NCI-H226 (cell line): ENCODE measurements at places on chromosomes 5 and 9.

- no peak for DNase-seq
Observed at GRCh38 chr5:131532031-131532640, 102.9 kb downstream of the RAPGEF6 start.

DNA sequence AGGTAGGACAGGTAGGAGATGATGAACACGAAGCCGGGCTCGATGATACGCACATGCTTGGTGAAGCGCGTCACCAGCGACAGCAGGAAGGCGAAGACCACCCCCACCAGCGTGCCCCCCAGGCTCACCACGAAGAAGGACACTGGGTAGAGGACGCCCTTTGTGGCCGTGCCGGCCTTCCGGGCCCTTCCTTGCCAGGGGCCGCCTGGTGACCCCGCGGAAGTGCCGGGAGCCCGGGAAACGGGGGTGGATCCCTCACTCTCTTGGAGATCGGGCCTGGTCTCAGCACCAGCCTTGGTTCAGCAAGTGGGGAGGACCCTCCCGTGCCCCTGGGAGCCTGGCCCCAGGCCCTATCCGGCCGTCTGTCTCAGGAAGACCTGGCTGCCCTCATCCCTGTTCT lies 39.7 kb downstream of the SLC9A3 start:
- DNase-seq = no peak

DNA sequence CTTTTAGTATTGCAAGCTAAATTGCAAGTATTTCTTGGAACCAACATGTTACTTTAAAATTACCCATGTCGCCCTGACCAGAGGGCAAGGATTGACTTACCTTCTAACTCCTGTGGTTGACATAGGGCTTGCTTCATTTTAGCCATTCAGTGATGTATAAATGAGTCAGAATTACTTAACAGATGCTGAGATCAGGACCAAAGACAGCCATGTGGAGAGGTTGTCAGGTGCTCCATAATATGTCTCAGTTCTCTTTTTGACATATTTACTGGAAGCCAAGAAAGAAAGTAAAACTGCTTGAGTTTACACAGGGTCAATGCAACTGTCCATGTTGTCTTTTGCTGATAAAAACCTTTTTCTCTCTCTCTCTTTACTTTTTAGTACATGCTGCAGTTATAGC lies 33.2 kb downstream of the F2RL2 start:
- no peak for DNase-seq

- DNase-seq = no peak
Observed at GRCh38 chr9:76607730-76608436, 148.9 kb downstream of the GCNT1 start.

GRCh38 chr5:68381060-68381459 lies 165.5 kb downstream of the PIK3R1 start:
- DNase-seq = no peak

DNA sequence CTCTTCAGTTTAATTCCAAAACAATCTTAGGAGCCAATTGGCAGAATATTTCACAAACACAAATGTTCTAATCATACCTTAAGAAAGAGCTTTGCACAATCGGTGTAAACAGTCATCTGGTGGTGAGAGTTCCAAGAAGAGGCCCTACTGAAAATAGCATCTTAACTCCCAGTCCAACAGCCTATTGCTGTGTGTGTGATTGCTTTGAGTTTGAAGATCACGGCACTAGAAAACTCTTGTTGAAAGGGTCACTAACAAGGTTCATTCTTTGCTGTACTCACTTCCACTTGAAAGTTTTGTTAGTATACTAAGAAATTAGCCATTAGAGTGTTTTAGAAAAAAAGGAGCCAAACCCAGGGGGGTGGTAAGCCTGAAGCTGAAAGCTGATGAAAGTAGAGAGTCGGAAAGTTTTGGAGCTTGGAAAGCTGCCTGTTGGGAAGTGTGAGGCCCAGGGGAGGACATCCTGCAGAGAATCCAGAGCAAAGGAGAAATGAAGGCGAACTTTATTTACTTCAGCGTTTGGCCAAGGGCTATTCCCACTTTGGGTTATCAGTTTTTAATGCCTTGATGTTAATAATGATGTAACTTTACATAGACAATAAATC lies 180.3 kb upstream of the GHR start:
- no peak for DNase-seq

GRCh38 chr5:111237470-111237869 lies 13.3 kb downstream of the CAMK4 start:
- DNase-seq = no peak

GRCh38 chr5:172107571-172107970 lies 80.5 kb downstream of the STK10 start:
- peak; percentile 97 for DNase-seq

GRCh38 chr5:16539169-16539666 lies 73.6 kb upstream of the ZNF622 start:
- DNase-seq = no peak

GRCh38 chr5:61234019-61234418 lies 71.8 kb upstream of the SMIM15 start:
- DNase-seq = no peak

DNA sequence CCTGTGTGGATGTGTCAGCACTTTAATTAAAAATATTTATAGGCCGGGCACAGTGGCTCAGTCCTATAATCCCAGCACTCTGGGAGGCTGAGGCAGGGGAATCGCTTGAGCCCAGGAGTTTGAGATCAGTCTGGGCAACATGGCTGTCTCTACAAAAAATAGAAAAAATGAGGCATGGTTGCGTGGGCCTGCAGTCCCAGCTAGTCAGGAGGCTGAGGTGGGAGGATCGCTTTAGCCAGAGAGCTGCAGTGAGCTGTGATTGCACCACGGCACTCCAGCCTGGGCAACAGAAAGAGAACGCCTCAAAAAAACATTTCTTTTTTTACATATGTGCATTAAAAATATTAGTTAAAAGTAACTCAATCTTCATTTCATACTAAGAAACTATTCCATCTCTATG lies 6.2 kb downstream of the TBC1D9B start:
- DNase-seq = no peak

DNA sequence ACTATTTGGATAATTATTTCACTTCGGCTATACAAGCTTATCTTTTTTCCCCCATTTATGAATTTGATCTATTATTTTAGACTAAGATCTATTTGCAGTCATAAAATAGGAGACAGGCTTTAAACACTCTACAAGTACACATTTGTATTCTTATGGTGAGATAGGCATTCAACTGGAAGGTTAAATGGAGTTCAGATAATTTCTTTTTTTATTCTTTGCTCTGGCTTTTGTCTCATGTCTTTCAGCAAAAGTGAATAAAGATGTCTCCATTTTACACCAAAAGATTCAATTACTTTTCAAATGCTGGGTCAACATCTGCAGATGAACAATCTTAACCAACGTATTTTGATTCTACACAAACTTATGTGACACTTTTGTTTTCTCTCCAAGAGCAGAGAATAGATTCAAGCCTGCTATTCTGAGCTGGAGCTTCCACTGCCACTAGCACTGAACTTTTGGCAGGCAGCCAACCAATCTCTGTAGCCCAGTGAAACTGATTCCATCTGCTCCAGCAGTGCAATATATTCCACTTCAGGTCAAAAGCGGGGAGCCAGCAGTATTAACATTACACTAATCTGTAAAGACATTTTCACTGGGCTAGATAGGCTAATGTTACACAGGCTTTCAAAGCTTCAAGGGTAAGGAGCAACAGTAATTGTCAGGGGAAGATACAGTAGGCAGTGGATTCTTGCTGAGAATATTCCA lies 452.0 kb upstream of the ZNF608 start:
- DNase-seq = no peak

- no peak for DNase-seq
Observed at GRCh38 chr5:173355561-173355960, 27.3 kb upstream of the STC2 start.

GRCh38 chr5:111572561-111572960 lies 60.2 kb upstream of the STARD4 start:
- DNase-seq = no peak

- DNase-seq = no peak
Observed at GRCh38 chr5:120684749-120685415, 220.8 kb downstream of the PRR16 start.

GRCh38 chr5:65873181-65873750 lies 53.1 kb upstream of the ERBIN start:
- DNase-seq = peak; percentile 68

DNA sequence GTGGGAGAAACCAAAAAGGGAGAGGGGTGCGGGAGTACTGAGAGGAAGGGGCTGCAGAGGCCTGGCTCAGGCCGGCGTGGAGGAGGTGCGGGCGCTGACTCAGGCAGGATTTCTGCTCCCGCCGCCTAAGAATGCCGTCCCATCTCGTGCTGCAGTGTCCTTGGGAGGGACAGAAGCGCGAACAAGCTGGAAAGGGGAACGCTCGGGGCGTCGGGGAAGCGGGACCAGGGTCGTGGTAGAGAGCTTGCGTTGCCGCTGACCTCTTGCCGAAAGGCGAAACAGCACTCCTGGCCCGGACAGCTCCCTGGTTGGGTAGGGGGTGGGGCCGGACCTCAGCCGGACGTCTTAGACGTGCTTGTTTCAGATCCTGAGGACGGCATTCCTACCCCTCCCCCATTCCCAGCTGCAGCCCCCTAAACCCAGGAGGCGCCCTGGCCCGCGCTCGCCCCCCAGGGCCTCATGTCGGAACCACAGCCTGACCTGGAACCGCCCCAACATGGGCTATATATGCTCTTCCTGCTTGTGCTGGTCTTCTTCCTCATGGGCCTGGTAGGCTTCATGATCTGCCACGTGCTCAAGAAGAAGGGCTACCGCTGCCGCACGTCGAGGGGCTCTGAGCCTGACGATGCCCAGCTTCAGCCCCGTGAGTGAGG lies 1.1 kb downstream of the RELL2 start:
- peak; percentile 27 for DNase-seq

DNA sequence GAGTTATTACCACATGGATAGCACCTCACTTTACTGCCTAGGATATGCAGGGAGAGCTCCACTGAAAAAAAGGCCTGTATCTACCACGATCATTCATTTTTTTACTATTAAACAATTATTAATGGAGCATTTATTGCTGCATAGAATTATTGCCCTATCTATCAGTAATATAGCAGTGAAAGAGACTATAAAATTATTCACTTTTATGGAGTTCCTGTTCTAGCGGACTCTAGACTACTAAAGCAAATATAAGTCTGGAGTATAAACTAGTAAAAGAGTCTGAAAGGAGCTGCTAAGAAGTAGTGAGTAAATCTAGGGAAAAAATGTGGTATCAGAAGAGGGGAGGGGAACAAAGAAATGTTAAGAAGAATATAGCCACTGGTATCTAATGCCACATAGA lies 150.4 kb upstream of the CYLC2 start:
- no peak for DNase-seq

GRCh38 chr5:149778303-149779123 lies 48.4 kb downstream of the PPARGC1B start:
- no peak for DNase-seq

GRCh38 chr5:82487131-82487530 lies 209.0 kb upstream of the RPS23 start:
- DNase-seq = no peak

GRCh38 chr5:173155912-173156311 lies 11.6 kb downstream of the BNIP1 start:
- DNase-seq = no peak

- DNase-seq = no peak
Observed at GRCh38 chr5:147750065-147750464, 32.5 kb downstream of the JAKMIP2 start.

- peak; percentile 15 for DNase-seq
Observed at GRCh38 chr9:32703635-32704034, 68.2 kb upstream of the TAF1L start.

- peak; percentile 75 for DNase-seq
Observed at GRCh38 chr9:99105152-99106043, 485 bp downstream of the TGFBR1 start.

- DNase-seq = no peak
Observed at GRCh38 chr5:43515678-43516048, 715 bp upstream of the C5orf34 start.

GRCh38 chr5:83277953-83278352 lies 193.6 kb upstream of the VCAN start:
- no peak for DNase-seq

- peak; percentile 45 for DNase-seq
Observed at GRCh38 chr9:121735793-121736770, 84.6 kb downstream of the DAB2IP start.
